ENCODE measurements at places on chromosomes 6 and 20.

DNA sequence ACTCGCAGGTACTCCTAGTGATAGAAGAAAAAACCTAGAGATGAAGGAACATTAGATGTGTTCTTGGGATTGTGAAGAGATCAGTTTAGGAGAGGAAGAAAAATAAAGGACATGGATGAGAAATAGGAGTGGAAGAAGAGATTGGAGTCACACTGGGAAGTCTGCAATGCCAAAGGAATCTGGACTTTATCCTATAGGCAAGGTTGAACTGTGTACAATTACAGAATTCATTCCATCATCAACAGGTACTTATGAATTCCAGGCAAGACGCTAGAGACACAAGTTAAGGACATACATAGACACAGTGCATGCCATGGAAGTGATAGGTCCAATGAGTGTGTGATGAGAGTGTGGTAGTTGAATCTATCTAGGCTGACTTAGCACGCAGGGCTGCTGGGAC is 101.3 kb downstream of the EDN1 start:
- DNase-seq: no peak

DNA sequence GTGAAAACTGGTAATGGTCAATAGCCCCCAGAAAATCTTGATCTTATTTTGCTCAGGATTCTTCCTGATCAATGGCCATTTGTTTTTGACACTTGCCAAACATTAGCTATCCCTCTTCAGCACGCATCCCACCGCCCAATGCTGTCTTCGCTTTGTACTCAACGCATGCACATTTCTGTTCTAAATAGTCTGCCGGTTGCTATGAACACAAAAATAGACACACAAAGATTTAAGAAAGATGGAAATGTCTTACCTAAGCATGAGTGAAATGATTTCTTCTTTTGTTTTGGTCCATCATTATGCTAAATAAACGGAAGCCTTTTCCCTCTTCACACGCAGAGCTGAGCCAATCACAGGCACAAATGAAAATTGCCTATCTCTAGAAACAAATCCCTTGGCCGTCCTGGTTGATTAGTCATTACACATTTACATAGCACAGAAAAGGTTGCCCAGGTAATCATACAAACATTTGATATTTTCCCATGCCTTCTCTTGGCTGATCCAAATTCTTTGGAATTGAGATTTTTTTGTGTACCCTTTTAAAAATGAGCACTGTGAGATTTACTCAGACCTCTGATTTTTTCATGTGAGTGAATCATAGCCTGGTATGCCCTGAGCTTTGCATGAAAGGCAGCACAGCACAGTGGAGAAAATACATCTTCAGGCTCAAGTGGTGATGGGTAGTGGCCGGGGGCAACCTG is 70.5 kb upstream of the FAM184A start:
- DNase-seq: no peak

- DNase-seq: no peak
These were observed 50.4 kb downstream of the NOL4L start for GRCh38 chr20:32534661-32535240.

GRCh38 chr20:48632825-48633619 is 194.8 kb downstream of the PREX1 start:
- DNase-seq: no peak

DNA sequence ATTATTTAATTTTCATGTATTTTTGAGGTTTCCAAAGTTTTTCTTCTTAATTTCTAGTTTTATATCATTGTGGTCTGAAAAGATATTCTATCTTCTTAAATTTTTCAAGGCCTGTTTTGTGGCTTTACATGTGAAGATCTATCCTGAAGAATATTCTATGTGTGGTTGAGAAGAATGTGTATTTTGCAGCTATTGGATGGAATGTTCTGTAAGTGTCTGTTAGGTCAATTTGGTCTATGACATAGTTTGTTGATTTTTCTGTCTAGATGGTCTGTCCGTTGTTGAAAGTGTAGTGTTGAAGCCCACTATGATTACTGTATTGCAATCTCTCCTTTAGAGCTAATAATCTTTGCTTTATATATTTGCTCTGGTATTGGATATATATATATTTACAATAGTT is 125.7 kb downstream of the CRYBG1 start:
- DNase-seq: no peak
